ENCODE measurements at places on chromosomes 7 and 10.

- DNase-seq, result no peak
Measured at GRCh38 chr10:119319161-119319919, 112.0 kb downstream of the GRK5 start.

- no peak for DNase-seq
Measured at GRCh38 chr10:119448628-119449584, 93.6 kb downstream of the RGS10 start.

- DNase-seq, result no peak
Measured at GRCh38 chr10:26804418-26805393, 56.1 kb downstream of the ABI1 start.

DNA sequence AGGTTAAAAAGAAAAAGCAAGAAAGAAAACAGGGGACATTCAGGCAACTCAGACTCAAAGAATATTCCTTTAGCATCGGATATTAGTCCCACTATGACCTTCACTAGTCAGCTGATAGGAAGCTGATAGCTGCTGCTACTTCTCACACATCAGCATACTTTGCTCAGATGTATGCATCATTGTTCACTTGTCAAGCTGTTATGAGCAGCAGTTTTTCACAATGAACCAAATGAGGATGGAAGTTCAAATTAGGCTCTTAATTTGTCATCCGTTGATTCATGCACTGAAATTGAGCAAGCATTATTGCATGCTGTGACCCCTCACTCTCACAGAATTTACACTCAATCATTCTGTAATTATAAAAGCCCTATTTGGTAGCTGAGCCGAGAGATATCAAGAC, 257.7 kb downstream of the SNX13 start:
- no peak for DNase-seq

DNA sequence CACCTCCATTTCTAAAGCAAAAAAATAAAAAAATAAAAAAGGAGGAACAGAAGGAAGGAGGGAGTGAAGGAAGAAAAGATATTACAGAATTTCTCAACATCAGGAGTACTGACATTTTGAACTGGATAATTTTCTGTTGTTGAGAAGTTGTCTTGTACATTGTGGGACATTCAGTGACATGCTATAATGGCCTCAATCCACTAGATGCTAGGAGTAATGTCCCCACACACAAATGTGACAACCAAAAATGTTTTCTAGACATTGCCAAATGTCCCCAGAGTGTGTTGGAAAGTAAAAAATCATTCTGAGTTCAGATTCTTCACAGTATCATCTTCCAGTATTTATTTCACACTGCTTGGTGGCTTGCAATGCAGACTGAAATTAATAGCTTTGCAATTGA, 6.5 kb downstream of the ZNF438 start:
- no peak for DNase-seq

DNA sequence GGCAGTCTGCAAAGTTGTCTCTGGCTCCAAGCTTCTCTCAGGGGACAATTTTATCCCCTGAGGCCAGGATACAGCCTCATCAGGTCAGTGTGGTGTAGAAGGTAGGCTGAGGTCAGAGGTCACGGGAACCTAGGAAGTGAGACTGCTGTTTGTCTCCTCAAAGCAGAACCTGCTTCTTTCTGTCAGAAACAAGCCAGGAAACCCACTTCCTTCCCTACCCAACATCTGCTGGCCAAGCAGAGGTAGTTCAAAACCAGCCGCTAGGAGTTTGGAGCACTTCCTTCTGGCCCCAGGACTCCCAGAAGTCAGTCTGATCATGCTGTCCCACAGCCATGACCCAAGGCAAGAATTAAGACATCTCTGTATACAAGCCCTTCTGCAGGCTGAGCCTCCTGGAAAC, 12.2 kb downstream of the CLRN3 start:
- no peak for DNase-seq

DNA sequence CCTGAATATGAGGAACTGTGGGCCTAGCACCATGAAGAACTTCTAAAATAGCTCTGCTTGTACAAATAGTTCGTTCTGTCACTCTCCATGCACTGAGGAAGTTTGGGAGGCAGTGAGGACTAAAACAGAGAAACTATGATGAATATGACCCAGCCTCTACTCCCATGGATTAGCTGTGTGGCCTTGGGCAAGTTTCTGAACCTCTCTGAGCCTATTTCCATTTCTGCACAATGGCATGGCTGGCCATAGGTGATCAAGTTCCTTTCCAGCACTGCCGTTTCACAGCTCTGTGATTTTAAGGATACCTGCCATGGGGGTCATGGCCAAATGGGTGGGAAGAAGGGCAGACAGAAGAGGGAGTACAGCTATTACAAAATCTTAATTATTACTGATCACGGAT, 57.6 kb downstream of the SORBS1 start:
- DNase-seq, result no peak

DNA sequence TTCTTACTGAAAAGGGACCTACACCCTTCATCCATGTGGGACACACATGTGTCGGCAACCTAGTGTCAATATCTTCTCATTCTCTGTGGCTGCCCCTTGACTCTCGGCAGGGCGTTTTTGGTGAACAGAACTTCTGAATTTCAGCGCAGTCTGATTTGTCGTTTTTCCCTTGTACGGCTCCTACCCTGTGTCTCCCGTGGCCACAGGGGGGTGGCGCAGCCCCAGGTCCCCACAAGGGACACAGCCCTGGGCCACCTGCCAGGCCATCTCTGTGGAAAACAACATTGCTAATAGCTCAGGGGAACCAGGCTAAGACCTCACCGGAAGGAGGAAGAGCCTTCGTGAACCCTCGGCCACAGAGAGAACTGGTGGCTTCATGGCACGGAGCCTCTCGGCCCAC, 53.1 kb upstream of the NKX6-2 start:
- no peak for DNase-seq

- DNase-seq, result no peak
Measured at GRCh38 chr10:93703066-93703465, 674 bp upstream of the FRA10AC1 start.

DNA sequence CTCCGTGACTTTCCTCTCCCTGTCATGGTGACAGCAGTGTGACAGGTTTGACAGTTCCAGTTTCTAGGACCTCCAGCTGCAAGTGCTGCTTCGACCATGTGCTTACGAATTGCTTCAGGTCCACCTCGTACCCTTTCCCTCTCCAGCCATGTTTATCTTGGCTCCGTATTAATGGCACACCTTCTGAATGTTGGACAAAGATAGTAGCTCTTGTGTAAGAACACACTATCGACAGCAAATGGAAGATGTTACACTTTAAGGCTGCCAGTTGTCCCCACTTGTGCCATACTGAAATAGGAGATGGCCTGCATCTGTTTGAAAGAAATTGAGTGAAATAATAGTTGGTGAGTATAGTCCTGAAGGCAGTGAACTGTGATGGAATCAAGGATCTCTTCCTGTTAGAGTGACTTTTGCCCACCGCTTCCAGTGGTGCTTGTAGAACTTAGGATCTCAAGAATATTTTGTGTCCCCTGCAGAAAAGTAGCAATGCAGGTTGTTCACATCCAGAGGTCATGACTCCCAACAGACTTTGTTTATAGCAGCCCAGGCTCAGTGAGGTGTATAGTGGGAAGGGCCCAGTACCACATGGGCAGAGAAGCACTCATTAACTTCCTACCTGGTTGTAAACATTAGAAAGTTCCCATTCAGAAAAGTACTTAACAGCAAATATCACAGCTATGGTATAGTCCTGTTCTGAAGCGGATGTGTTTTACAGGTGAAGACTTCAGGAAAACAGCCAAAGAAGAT, 629.7 kb upstream of the GALNT17 start:
- DNase-seq, result no peak

DNA sequence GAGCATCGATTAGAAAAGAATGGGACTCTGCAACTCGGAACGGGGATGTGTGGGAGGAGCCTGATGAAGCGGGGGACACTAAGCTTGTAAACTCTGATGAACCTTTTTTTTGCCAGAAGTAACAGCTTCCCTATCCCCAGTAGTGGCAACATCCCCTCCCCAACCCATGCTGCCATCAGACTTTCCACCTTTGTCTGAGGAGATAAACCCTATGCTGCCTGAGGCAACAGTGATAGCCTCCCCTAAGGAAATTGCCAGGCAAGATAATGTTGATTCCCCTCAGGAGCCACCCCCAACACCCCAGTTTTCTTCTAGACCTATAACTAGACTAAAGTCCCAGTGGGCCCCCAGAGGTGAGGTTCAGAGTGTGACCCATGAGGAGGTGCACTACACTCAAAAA, 173.7 kb downstream of the AKR1D1 start:
- DNase-seq, result no peak

GRCh38 chr7:157565201-157565626, 228.4 kb downstream of the DNAJB6 start:
- no peak for DNase-seq

DNA sequence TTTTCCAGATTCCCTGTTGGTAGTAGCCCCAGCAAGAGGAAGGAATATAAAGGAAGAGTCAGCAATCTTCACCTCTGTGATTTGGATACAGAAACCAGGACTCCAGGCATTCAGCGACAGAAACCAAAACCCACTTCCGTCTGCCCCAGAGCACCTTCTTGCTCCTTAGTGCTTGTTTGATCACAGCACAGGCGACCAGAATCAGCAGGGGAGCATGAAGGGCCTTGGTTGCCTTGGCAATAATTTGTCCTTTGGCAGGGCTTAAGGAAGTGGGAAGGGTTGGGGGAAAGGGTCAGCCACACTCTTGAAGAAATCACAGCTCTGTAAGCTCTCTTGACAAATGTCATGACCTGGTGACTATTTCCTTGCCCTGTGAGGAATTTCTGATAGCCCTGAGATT, 379.6 kb downstream of the OTUD1 start:
- DNase-seq, result no peak

DNA sequence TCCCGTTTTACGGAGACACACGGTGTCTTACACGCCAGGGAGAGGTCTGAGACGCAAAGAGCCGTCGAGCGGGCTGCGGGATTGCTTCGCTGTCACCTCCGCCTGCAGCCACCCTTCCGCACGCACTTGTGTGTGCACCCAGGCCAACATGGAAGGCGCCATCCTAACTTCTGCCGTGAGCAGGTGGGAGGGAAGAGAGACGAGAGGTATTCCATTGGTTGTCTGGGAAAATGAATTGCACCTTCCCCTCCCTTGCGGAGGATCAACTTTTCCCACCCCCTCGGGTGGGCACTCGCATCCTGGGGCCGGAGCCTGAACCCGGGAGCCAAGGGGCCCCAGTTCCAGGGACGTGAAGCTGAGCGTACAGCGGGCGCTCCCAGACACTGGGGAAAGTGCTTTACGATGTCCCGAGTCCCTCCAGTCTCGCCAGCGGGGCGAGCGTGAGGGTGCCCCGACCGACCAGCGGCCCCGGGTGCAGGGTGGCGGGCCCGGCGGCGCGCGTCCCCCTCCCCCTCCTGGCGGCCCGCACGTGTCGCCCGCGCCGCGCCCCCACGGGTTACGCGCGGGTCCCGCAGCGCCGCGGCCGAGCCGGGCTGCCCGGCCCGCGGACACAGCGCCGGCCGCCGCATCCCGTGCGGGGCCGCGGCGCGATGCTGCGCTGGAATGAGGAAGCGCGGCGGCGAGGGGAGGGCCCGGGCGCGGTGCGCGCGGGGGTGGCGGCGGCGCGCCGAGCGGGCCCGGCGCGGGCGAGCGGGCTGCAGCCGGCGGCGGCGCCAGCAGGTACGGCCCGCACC, 984 bp upstream of the IKZF1 start:
- DNase-seq, result no peak

DNA sequence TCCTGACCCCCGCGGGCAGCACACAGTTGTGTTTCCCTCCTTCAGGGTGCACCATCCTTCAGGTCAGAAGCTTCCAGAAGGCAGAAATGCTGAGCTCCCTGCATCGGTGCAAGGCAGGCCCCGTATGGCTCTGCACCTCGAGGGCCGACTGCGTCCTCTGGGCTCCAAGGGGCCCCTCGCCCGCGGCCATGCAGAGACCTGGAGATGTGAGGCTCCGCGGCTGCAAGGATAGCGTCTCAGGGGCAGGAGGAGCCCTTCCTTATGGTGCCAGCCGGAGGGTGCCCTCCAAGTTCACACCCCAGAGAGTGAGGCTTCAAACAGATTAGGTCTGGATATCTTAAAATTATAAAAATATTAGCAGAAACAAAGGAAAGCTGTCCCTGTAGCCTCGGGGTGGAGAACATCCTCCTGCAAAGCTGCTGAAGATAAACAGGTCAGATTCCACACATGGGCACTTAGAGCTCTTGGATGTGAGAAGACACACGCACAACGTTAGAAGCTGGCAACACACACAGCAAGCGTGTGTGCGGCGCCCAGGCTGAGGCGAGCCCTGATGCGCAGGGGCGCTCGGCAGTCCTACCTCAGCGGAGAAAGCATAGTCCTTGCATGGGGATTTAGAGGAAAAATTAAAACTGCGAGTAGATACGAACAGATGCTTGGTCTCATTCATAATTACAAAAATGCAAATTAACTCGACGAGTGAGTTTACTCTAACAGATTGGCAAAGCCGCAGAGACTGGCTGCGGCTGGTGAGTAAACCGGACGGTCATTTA, 20.4 kb downstream of the KNDC1 start:
- no peak for DNase-seq

GRCh38 chr10:3295582-3296151, 123.1 kb upstream of the PITRM1 start:
- DNase-seq, result no peak

- DNase-seq, result no peak
Measured at GRCh38 chr10:113127261-113127900, 177.3 kb downstream of the TCF7L2 start.

DNA sequence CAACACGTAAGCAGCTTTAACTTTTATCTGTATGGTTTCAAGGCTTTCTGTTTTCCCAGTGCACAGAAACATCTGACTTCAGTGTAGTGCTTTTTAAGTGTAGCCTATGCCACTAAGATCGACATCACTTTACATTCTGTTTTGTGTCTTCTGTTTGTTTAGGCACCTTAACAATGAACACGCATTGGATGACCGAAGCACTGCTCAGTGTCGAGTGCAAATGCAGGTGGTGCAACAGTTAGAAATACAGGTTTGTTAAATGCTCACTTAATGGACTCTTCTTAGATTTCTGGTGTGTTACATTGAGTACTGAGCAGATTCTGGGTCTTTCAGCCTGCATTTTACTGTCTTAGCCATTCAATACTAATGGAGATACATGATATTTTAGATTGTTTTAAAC, 237.4 kb downstream of the FOXP2 start:
- DNase-seq, result no peak

GRCh38 chr7:103445228-103446048, 569 bp downstream of the SLC26A5 start:
- no peak for DNase-seq

DNA sequence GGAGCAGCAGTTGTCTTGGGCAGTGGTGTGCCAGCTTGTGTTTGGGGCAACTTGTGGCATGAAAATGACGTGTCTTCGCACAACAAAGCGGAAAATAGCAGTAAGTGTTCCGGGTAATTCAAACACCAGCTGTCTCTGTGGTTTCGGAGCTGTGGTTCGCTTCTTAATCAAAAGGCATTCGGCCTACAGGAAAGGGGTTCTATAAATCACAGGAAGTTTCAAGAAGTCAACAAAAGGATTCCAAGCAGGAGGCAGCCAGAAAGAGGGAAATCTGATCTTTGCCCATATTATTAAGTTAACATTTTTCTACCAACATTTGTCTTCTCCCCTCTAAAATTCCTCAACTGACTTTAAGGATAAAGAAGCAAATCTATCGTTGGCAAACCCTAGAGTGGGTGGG, 353.4 kb downstream of the FGFR2 start:
- DNase-seq, result no peak

DNA sequence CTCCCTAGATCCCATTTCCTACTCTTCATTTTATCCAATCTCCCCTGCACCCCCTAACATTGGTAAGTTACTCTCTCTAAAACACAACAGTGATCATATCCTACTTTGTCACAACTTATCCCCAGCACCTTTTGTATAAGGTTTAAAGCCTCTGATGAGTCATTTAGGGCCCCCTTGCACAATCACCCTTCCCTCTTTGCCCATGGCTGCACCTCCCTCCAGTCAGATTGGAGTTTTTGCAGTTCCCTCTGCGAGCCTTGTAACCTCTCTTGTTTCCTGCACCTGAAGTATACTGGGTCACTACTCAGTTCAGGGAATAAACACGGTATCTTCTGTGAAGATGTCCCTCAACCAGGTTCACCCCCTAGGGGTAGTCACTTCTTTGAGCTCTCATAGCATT, 55.9 kb upstream of the ADRB1 start:
- no peak for DNase-seq

Data from stimulated activated effector memory CD8-positive, alpha-beta T cell treated with anti-CD3 and anti-CD28 coated beads, Interleukin-12 subunit alpha, Interleukin-12 subunit beta, amount 100 ng/mL, for 72 hours (primary cell).